Mucosa of gallbladder (tissue), 1 donor: ENCODE measurements at places on chromosomes 2 and 18. TPM values are rescaled to one million over a fixed set of nuclear protein-coding genes. Genes with fewer than 3 reads are reported as not detected.

CFC1 gene
- not detected for total RNA-seq

GRHL1 gene
- total RNA-seq, result 7.2 TPM

FSHR gene
- 0.20 TPM for total RNA-seq

ATP6V1C2 gene
- total RNA-seq, result 0.26 TPM

TGOLN2 gene
- total RNA-seq, result 237 TPM

CD302 gene
- total RNA-seq, result 34.6 TPM

NT5C1B gene
- not detected for total RNA-seq

RAB6C gene
- 0.23 TPM for total RNA-seq

AGBL5 gene
- total RNA-seq, result 27.9 TPM

ZNF521 gene
- 14.6 TPM for total RNA-seq

GALNT5 gene
- total RNA-seq, result 11.7 TPM

UGT1A4 gene
- 5.2 TPM for total RNA-seq

GALNT14 gene
- 7.6 TPM for total RNA-seq

OTOS gene
- not detected for total RNA-seq

DOCK10 gene
- 20.1 TPM for total RNA-seq

ACOXL gene
- total RNA-seq, result not detected

TNFRSF11A gene
- 38.9 TPM for total RNA-seq

DOK6 gene
- 9.6 TPM for total RNA-seq

CTLA4 gene
- total RNA-seq, result 1.6 TPM

TWIST2 gene
- total RNA-seq, result 5.9 TPM

KRCC1 gene
- 23.8 TPM for total RNA-seq

CCDC102B gene
- 9.4 TPM for total RNA-seq

SP9 gene
- total RNA-seq, result not detected

XDH gene
- 4.6 TPM for total RNA-seq

RUFY4 gene
- total RNA-seq, result 0.17 TPM

TBR1 gene
- not detected for total RNA-seq

PLGLB2 gene
- total RNA-seq, result 1.6 TPM

SLC8A1 gene
- 82.9 TPM for total RNA-seq

CFAP53 gene
- 1.5 TPM for total RNA-seq

MLPH gene
- total RNA-seq, result 222 TPM

RSAD2 gene
- total RNA-seq, result 1.3 TPM

PNO1 gene
- total RNA-seq, result 8.0 TPM

SLC14A1 gene
- total RNA-seq, result 96.9 TPM

MOGAT1 gene
- total RNA-seq, result 102 TPM

ATIC gene
- 62.8 TPM for total RNA-seq

SCYGR7 gene
- total RNA-seq, result not detected

ST6GAL2 gene
- total RNA-seq, result 28.3 TPM

CFAP221 gene
- total RNA-seq, result 5.4 TPM

FARP2 gene
- 68.8 TPM for total RNA-seq

DNAJC5G gene
- total RNA-seq, result not detected

CRYGC gene
- not detected for total RNA-seq

GBX2 gene
- not detected for total RNA-seq

SAG gene
- not detected for total RNA-seq

TPO gene
- 0.75 TPM for total RNA-seq

PCARE gene
- total RNA-seq, result not detected

BOLL gene
- not detected for total RNA-seq

SERPINB13 gene
- not detected for total RNA-seq

STARD6 gene
- total RNA-seq, result not detected

VSNL1 gene
- 0.23 TPM for total RNA-seq

POTEJ gene
- total RNA-seq, result not detected

CYBRD1 gene
- 126 TPM for total RNA-seq

DIS3L2 gene
- total RNA-seq, result 36.3 TPM

CASP10 gene
- 18.9 TPM for total RNA-seq

SPEG gene
- total RNA-seq, result 80.5 TPM

LNPK gene
- total RNA-seq, result 25.5 TPM
